ENCODE measurements at places on chromosomes 3 and 15. TPM values are rescaled to one million over a fixed set of nuclear protein-coding genes. Genes with fewer than 3 reads are reported as not detected.

DNA sequence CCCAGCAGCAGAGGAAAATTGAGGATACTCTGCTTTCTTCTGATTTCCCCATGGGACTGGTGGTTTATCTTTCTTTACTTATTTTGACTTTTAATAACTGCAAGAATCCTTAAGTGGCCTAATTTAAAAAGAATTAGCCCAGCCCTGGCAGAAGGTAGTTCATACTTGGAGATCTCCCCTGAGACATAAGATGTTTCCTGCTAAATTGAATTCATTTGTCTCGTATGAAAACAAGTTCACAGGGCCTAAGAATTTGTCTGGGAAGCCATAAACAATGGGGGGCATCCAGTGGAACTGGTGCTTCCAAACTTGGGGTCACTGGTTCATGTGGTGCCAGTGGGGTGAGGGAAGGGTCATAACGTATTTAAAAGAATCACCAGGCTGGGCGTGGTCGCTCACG, 283.1 kb upstream of the RASGRP1 start:
- no peaks in the 10 kb centered on the region for H3K4me1 ChIP-seq
- no peak for DNase-seq
- H3K4me3 ChIP-seq = no peak overlapping the region
- no peaks in the 10 kb centered on the region for H3K27me3 ChIP-seq
- no peaks in the 10 kb centered on the region for H3K36me3 ChIP-seq
- H3K27ac ChIP-seq = no peak overlapping the region

DNA sequence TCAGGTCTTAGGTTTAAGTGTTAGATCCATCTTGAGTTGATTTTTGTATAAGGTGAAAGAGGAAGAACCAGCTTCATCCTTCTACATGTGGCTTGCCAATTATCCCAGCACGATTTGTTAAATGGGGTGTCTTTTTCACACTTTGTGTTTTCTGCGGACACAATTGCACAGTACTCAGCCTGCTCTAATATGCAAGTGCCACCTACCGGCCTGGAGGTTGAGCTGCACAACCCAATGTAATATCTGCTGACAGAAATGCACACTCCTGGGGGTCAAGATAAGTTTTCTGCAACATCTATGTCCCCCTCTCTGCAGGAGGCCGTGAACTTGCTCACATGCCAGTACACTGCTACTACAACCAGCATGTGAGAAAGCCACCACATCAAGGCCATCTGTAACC, 791.9 kb upstream of the ROBO1 start:
- no peak for DNase-seq
- no peaks in the 10 kb centered on the region for H3K27me3 ChIP-seq
- no peak overlapping the region for H3K4me3 ChIP-seq
- H3K4me1 ChIP-seq = peaks cover 4% of the 10 kb centered on the region

GRCh38 chr3:176692966-176693785, 504.1 kb downstream of the TBL1XR1 start:
- H3K36me3 ChIP-seq = no peaks in the 10 kb centered on the region
- H3K27me3 ChIP-seq = no peaks in the 10 kb centered on the region
- H3K4me1 ChIP-seq = no peaks in the 10 kb centered on the region
- H3K4me3 ChIP-seq = no peak overlapping the region

GRCh38 chr3:123773681-123774431, 110.3 kb downstream of the MYLK start:
- DNase-seq = no peak
- no peak overlapping the region for H3K4me3 ChIP-seq
- no peaks in the 10 kb centered on the region for H3K27me3 ChIP-seq

DNA sequence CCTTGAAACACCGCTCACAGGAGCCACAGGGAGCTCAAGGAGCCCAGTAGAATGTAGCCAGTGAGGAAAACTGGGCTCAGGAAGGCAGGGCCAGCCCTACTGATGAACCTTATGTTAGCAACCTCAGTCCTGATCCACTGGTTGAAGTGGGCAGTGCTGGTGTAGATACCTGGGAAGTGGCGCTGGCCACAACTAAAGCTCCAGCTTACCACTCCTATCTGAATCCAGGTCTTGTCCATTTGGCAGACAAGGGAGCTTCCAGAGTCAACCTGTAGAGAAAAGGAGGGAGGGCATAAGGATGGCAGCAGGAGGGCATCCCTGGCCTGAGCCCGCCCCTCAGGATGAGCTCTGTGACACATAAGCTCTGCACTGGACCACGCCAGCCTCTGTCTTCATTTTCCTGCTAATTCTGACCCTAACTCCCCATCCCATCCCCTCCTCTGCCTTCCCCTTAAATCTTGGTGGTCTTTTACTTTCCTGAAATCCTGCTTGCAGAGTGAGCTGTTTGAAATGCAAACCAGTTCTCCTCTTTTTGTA, 2.1 kb upstream of the PRSS50 start:
- H3K36me3 ChIP-seq = no peaks in the 10 kb centered on the region
- peaks cover 12% of the 10 kb centered on the region for H3K27me3 ChIP-seq
- no peak overlapping the region for H3K27ac ChIP-seq
- no peak overlapping the region for H3K4me3 ChIP-seq
- DNase-seq = no peak
- H3K4me1 ChIP-seq = no peaks in the 10 kb centered on the region

- no peaks in the 10 kb centered on the region for H3K27me3 ChIP-seq
- no peak for DNase-seq
- H3K4me1 ChIP-seq = no peaks in the 10 kb centered on the region
- H3K36me3 ChIP-seq = no peaks in the 10 kb centered on the region
- no peak overlapping the region for H3K27ac ChIP-seq
Measured at GRCh38 chr3:191269289-191270085, 59.7 kb upstream of the CCDC50 start.

GRCh38 chr3:45054196-45054857, 28.2 kb downstream of the CLEC3B start:
- H3K27ac ChIP-seq = no peak overlapping the region
- H3K27me3 ChIP-seq = no peaks in the 10 kb centered on the region
- H3K36me3 ChIP-seq = no peaks in the 10 kb centered on the region
- DNase-seq = no peak
- no peak overlapping the region for H3K4me3 ChIP-seq
- H3K4me1 ChIP-seq = peaks cover 33% of the 10 kb centered on the region

- H3K27me3 ChIP-seq = no peaks in the 10 kb centered on the region
- H3K4me1 ChIP-seq = peaks cover 11% of the 10 kb centered on the region
- no peak overlapping the region for H3K4me3 ChIP-seq
Measured at GRCh38 chr15:68561901-68562300, 16.9 kb upstream of the CORO2B start.

- H3K36me3 ChIP-seq = no peaks in the 10 kb centered on the region
- no peak overlapping the region for H3K27ac ChIP-seq
- no peak for DNase-seq
- no peaks in the 10 kb centered on the region for H3K27me3 ChIP-seq
Measured at GRCh38 chr3:55678546-55679216, 191.6 kb upstream of the WNT5A start.

DNA sequence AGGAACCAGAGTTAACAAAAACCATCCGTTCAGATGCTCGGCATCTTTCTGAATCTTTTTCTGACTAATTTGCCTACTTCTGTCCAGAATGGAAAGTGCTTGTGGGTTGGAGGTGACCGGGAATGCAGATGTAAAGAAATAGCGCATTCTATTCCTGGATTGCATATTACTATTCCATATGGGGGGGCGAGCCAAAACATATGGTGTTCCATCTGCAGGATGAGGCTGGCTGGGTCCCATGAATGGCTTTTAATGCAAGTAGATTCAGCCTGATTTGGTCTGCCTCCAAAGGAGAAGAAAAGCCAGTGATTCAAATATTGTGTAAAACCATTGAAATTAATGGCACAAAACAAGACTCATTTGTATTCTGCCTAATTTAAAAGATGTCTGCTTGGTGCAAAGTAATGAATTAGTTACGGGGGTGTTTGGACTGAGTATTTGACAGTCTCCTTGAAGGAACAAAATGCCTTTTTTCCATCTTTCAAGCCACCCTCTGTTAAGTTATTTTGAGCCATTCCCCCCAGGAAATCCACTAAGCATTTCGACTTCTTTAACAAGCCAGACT, 99.0 kb downstream of the ST8SIA2 start:
- no peaks in the 10 kb centered on the region for H3K27me3 ChIP-seq

GRCh38 chr3:28940994-28941393, 339.9 kb upstream of the RBMS3 start:
- no peaks in the 10 kb centered on the region for H3K27me3 ChIP-seq
- no peaks in the 10 kb centered on the region for H3K4me1 ChIP-seq
- no peak for DNase-seq
- no peak overlapping the region for H3K4me3 ChIP-seq
- H3K36me3 ChIP-seq = no peaks in the 10 kb centered on the region

DNA sequence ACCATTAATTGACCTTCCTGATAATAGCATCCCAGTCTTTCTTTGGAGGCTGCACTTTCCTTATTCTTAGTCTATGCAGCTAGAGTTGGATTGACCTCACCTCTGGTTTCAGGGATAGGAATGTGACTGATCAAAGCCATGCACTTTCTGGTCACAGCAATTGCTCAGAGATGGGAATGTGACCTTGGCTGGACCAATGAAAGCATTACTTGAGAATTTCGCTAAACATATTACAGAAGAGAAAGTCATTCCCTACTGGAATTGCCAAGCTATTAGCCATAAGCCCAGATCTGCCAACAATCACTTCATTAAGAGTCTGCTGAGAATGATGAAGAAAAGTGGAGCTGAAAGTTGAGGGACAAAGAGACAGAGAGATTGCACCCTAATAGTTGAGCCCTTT, 32.7 kb downstream of the RTP1 start:
- no peaks in the 10 kb centered on the region for H3K36me3 ChIP-seq
- no peak for DNase-seq
- no peaks in the 10 kb centered on the region for H3K4me1 ChIP-seq
- H3K27ac ChIP-seq = no peak overlapping the region

DNA sequence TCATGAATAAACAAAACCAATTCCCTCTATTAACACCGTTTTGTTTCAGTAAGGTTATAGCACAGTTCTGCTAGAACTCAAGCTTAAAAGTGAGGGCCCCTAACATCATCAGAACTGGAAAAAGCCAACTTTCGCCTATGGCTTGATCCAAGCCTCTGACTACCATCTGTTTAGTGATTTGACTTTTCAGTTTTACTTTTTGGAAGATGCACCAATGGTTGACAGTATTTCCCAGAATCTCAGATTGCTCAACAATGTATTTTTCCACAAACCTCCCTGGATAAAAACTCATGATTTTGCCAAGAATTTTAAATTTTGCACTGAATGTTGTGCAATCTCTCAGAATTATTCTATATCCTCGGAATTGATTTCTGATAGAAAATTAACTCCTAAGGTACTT, 190.7 kb downstream of the LSAMP start:
- no peaks in the 10 kb centered on the region for H3K27me3 ChIP-seq
- H3K36me3 ChIP-seq = no peaks in the 10 kb centered on the region
- H3K4me3 ChIP-seq = no peak overlapping the region
- no peak for DNase-seq

DNA sequence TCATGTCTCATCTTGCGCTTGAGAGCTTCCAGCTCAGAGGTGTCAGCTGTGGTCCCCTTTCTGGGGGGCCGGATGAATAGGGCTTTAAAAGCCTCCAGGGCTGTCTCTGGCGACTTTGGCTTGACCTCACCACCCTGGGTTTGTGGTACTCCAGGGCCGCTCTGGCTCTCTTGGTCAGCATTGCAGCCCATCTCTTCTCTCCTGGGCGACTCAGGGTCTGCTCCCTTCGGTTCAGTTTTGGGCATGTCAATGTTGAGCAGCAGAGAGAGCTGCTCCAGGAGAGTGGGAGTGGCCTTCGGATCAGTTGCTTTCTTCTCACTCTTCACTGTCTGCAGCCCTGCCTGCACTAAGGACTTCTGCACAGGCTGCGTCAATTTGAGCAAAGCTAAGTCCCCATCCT, 127.9 kb downstream of the FMN1 start:
- H3K27me3 ChIP-seq = no peaks in the 10 kb centered on the region
- H3K27ac ChIP-seq = no peak overlapping the region
- DNase-seq = no peak
- H3K36me3 ChIP-seq = no peaks in the 10 kb centered on the region
- no peak overlapping the region for H3K4me3 ChIP-seq

GRCh38 chr15:79431636-79432344, at the start of gene MINAR1:
TSS of gene MINAR1 (plus strand) at chr15:79432336. CDS start at chr15:79456148, 23,812 bp downstream.
- no peak for DNase-seq
- H3K27me3 ChIP-seq = peaks cover 61% of the 10 kb centered on the region
- no peak within 1 kb of the TSS for H3K27ac ChIP-seq
- H3K36me3 ChIP-seq = no peaks in the 10 kb centered on the region
- H3K4me1 ChIP-seq = peaks cover 6% of the 10 kb centered on the region

DNA sequence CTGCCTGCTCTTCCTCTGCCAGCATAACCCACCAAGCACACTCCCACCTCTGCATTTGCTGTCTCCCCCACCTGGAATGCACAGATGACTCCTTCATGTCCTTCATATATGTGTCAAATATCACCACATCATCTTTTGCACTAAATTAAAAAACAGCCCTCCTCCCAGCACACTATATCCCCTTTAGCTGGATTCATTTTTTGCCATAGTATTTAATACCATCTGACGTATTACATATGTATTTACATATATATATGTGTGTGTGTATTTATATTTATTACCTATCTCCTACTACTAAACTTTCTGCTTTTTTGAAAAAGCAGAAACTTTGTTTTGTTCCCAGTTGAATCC, 29.4 kb upstream of the UBL7 start:
- no peaks in the 10 kb centered on the region for H3K36me3 ChIP-seq
- DNase-seq = no peak
- H3K27me3 ChIP-seq = no peaks in the 10 kb centered on the region
- H3K4me1 ChIP-seq = no peaks in the 10 kb centered on the region
- no peak overlapping the region for H3K27ac ChIP-seq

DNA sequence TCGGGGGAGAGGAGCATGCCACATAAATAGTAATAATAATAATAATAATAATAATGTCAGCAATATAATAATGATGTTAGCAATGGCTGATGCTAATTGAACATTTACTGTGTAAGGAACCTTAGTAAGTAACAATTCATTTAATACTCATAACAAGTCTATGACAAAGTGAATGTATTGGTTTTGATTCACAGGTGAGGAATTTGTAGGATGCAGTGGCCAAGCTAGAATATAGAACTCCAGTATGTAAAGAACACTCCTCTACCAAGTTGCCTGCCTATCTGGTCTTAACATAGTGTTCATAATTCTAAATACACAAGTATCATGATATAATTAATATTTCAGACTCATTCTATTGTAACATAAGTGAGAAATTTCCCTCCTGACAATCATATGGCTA, 1016.5 kb downstream of the ROBO1 start:
- no peak overlapping the region for H3K27ac ChIP-seq
- H3K4me1 ChIP-seq = peaks cover 18% of the 10 kb centered on the region
- DNase-seq = no peak
- no peak overlapping the region for H3K4me3 ChIP-seq
- no peaks in the 10 kb centered on the region for H3K36me3 ChIP-seq
- H3K27me3 ChIP-seq = no peaks in the 10 kb centered on the region

GRCh38 chr15:25066708-25067107, 111.9 kb downstream of the SNRPN start:
- no peak overlapping the region for H3K4me3 ChIP-seq
- H3K36me3 ChIP-seq = peaks cover 6% of the 10 kb centered on the region

The CEP19 gene
- 1.4 TPM for polyA plus RNA-seq

The SH2D7 gene
- not detected for polyA plus RNA-seq

The PAK6 gene
- polyA plus RNA-seq = 9.6 TPM

The SAMMSON gene
- not detected for polyA plus RNA-seq

The SERPINI1 gene
- polyA plus RNA-seq = 2.2 TPM

The SERPINI2 gene
- not detected for polyA plus RNA-seq

The CNTN6 gene
- polyA plus RNA-seq = not detected

The BTD gene
- 18.5 TPM for polyA plus RNA-seq

The PARP15 gene
- 0.33 TPM for polyA plus RNA-seq

The KLHL24 gene
- 15.6 TPM for polyA plus RNA-seq

The SRP14 gene
- 272 TPM for polyA plus RNA-seq

The TBC1D21 gene
- polyA plus RNA-seq = not detected

Data from keratinocyte (primary cell).